EL (cell line): ENCODE measurements at places on chromosomes 5 and 9.

DNA sequence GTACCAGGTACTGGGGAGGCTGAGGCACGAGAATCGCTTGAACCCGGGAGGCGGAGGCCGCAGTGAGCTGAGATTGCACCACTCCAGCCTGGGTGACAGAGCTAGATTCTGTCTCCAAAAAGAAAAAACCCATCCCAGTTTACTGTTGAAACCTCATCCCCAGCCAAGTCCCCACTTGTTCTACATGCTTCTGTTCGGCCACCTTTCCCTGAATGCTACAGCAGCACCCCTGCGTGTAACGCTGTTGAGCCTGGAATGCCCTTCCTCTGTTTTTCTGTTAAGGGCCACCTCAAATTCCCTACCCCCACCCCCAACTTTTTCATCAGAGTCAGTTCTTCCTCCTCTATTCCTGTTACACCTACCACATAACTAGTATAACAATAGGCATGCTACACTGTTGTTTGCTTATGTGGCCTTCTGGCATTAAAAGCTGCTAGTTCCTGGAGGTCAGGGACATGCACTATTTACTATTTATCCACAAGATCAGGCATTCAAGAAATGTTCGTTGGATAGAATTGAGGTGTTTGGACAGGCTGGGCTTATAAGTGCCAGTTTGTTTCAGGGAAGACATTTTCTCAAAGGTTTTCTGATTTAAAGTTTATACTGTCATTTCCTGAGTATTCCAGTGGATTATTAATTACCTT is 47.1 kb upstream of the C5orf47 start:
- DNase-seq = no peak

DNA sequence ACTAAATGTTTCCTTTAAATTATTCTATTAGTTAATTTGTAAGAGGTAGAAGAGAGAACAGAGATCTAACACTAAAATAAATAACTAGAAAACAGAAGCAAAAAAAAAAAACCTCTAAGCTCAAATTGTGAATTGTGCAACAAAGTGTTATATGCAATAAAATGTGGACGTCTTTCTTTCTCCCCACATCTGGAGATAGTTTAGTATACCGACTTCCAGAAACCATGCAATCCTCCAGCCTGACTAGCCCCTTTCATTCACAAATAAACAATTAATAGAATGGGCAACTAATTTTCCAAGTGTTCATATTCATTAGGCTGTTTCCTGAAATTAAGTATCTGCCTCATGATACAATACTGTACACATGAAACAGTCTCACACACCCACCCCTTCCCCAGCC is 258.5 kb downstream of the BNC2 start:
- peak; percentile 37 for DNase-seq

- no peak for DNase-seq
Observed at GRCh38 chr9:95750725-95751519, 124.6 kb upstream of the ERCC6L2 start.

DNA sequence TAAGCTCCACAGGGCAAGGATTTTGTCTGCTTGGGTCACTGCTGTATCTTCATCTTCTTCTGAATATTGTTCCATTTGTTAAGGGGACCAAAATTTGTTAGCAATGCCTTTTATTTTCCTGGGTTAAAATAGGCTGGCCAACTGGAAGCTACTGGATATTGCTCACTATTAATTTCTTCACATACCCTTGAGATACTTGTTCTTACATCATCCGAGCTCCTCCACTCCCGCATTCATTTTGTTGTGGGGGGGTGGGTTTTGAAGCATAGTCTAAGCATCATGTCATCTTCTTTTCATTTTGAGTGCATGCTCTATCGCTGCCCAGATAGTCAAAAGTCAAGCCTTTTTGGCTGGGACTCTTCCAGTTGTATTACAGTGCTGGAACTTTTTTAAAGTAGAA is 42.5 kb upstream of the PIK3R1 start:
- DNase-seq = no peak

GRCh38 chr5:91825618-91826017 is 442.5 kb upstream of the ARRDC3 start:
- DNase-seq = no peak

GRCh38 chr5:21686706-21687105 is 1166.4 kb downstream of the CDH12 start:
- no peak for DNase-seq

DNA sequence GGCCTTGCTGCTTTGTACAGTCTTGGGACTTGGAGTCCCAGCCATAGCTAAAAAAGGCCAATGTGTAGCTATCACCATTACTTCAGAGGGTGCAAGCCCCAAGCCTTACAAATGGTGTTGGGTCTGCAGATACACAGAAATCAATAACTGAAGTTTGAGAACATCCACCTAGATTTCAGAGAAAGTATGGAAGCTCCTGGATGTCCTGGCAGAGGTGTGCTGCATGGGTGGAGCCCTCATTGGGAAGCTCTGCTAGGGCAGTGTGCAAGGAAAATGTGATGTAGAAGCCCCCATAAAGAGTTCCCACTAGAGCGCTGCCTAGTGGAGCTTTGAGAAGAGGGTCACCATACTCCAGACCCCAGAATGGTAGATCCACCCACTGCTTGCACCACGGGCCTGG is 626.7 kb upstream of the COX7C start:
- no peak for DNase-seq

GRCh38 chr5:128775558-128775957 is 189.7 kb upstream of the SLC27A6 start:
- DNase-seq = no peak

- DNase-seq = no peak
Observed at GRCh38 chr5:165495829-165496380, 1990.5 kb downstream of the MAT2B start.
